ENCODE measurements at places on chromosomes 7 and 10.

DNA sequence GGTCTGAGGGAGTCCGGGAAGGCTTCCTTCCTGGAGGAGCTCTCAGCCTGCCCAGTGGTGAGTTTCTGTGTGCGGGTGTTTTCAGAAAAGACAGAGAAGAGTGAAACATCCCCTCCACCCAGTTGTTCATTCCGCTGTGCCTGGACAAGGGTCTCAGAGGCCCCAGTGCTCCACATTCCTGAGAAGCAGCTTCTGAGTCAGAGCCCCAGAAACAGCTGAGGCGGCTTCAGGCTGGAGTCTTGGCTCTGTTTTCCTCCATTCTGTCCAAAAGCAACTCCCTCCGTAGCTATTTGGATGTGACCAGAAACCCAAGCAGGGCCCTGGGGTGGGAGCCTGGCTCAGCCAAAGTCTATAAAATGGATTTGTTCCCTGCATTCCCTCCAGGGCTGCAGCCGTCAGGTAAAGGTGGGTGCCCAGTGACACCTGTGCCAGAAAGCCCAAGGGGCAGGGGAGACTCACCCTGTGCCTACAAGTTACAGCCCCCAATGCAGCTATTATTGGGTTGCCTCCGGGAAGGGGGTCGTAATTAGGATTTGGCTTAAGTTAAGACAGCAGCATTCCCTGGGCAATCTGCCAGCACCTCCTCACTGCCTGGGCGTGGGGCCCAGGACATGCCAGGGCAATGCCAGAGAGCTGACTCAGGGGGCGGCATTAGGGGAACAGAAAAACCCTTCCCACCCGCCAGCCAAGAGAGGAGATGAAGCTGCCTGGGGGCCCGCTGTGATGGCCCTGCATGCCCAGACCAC is 13.1 kb upstream of the CAMK2G start:
- no peak for DNase-seq

GRCh38 chr10:727162-727790 is 37.8 kb upstream of the DIP2C start:
- no peak for DNase-seq

- no peak for DNase-seq
These were observed 139.0 kb upstream of the ASAH2 start for GRCh38 chr10:50390302-50390701.

DNA sequence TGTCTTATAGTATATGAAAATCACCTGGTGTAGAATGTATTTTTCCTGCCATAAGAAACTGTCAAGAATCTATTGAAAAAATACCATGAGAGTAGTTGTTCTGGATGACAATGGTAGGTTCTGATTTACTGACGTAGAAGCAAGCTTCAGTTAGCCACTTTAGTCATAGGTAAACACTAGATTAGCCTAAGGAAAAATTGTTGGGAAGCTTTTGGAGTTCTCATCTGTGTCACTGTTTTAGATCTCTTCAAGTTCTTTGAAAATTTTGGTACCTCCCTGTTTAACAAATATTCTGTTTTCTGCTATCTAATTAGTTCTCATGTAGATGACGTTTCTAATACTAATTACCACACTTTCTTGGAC is 131.8 kb downstream of the ADK start:
- no peak for DNase-seq

GRCh38 chr10:51879238-51879637 is 179.8 kb upstream of the CSTF2T start:
- no peak for DNase-seq

GRCh38 chr7:37908221-37908788 is 8.3 kb downstream of the SFRP4 start:
- DNase-seq = no peak

DNA sequence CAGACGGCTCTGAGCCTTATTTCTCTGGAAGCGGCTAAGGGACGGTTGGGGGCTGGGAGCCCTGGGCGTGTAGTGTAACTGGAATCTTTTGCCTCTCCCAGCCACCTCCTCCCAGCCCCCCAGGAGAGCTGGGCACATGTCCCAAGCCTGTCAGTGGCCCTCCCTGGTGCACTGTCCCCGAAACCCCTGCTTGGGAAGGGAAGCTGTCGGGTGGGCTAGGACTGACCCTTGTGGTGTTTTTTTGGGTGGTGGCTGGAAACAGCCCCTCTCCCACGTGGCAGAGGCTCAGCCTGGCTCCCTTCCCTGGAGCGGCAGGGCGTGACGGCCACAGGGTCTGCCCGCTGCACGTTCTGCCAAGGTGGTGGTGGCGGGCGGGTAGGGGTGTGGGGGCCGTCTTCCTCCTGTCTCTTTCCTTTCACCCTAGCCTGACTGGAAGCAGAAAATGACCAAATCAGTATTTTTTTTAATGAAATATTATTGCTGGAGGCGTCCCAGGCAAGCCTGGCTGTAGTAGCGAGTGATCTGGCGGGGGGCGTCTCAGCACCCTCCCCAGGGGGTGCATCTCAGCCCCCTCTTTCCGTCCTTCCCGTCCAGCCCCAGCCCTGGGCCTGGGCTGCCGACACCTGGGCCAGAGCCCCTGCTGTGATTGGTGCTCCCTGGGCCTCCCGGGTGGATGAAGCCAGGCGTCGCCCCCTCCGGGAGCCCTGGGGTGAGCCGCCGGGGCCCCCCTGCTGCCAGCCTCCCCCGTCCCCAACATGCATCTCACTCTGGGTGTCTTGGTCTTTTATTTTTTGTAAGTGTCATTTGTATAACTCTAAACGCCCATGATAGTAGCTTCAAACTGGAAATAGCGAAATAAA is 175.5 kb downstream of the RNF216 start:
- no peak for DNase-seq

- DNase-seq = no peak
These were observed 48.4 kb downstream of the ZNF503 start for GRCh38 chr10:75353183-75353582.

- DNase-seq = no peak
These were observed 9.6 kb upstream of the PNLIPRP2 start for GRCh38 chr10:116611153-116611545.

DNA sequence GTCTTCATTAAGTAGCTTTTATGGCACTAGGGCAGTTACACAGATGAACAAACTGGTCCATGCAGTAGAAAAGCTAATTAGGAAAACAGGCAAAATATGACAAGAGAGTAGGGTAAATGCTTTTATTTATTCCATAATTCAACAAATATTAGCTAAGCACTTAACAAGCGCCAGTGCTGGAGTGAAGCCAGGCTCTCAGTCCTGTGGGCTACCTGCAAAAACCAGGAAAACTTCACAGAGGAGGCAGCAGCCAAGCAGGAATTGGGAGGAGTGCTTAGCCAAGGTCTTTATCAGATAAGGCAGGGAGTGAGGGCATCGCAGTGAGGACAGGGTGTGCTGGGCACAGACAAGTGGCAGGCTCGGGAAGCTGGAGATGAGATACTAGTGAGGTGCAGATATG is 4.9 kb upstream of the KAT6B start:
- DNase-seq = no peak

- DNase-seq = no peak
These were observed 12.6 kb downstream of the NT5C2 start for GRCh38 chr10:103180491-103180890.

GRCh38 chr7:50164559-50165170 is 71.6 kb upstream of the ZPBP start:
- no peak for DNase-seq

GRCh38 chr10:111648046-111648445 is 535.5 kb downstream of the GPAM start:
- no peak for DNase-seq

GRCh38 chr7:137816696-137817320 is 30.0 kb downstream of the DGKI start:
- no peak for DNase-seq

GRCh38 chr7:13093160-13093559 is 405.7 kb downstream of the ARL4A start:
- no peak for DNase-seq

DNA sequence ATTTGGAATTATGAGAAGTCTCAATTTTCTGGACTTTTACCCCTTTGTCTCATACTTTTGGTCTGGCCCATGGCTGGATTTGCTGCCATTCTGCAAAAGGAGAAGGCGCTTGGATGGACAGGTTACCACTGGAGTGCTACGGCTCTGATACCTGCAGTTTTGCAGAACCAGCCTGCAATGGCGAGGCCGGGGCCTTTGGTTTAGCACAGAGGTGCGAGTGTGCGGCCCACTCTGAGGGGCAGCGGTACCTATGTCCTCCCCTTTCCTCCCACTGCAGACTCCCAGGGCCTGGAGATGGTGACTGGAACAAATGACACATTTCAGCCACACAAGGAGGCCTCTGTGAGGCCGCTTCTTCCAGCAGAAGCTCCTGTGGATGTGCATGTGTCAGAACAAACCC is 11.9 kb downstream of the ZNF777 start:
- no peak for DNase-seq

- DNase-seq = no peak
These were observed 141.2 kb upstream of the KLF6 start for GRCh38 chr10:3926258-3926657.

- no peak for DNase-seq
These were observed 119.1 kb downstream of the NKX6-2 start for GRCh38 chr10:132666705-132667341.

GRCh38 chr10:122237331-122237990 is 33.6 kb upstream of the BTBD16 start:
- DNase-seq = no peak

DNA sequence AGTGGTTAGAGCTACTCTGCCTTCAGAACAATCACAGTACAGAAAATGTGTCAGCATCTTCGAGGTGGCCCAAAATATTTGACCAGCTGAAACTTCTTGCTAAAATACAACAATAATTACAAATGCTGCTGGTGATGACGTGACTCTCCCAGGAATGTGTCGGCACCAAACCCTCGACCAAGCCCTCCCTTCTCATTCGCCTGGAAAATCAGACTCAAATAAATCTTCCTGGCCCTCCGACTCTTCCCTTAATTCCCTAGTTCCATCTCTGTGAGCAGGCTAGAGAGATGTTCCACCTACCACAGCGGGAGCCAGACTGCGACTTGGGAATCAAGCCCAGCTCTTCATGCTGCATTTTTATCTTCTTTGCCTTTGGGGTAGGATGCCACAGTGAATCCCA is 4.1 kb downstream of the PRSS2 start:
- DNase-seq = no peak

GRCh38 chr10:11799736-11800080 is 23.4 kb upstream of the PROSER2 start:
- no peak for DNase-seq

DNA sequence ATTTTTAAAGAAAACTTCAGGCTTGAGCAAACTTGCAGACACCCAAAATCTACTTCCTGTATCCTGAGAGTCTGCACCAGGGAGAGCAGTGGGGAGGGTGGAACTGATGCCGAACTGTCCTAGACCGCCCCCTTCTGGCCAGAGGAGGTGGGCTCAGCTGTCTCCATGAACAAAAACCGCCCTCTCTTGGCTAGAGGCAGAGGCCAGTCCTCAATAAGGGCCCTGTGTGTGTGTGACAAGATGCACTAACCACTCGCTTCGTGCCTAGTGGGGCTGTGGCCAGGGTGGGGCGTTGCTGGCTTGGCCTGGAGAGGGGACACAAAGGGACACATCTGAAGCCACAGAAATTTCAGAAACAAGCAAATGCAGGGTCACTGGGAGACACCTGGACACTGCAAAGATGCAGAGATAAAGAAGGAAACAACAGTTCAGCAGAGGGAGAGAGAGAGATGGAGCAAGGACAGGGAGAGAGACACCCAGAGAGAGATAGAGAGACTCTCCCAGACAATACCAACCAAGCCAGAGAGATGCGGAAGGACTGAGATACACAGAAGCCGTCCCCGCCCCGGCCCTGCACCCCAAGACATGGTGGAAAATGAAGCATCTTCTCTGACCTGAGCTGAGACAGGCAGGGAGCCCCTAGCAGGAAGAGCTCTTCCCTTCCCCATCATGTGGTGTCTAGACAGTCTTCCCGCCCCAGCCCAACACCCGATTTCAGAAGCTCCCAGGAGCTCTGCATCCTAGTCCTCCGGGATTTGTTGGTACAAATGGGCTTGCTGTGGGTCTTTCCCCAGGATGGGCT is 22.7 kb upstream of the FXYD4 start:
- DNase-seq = peak; percentile 73

GRCh38 chr7:2689343-2689847 is 1.4 kb downstream of the AMZ1 start:
- DNase-seq = no peak

DNA sequence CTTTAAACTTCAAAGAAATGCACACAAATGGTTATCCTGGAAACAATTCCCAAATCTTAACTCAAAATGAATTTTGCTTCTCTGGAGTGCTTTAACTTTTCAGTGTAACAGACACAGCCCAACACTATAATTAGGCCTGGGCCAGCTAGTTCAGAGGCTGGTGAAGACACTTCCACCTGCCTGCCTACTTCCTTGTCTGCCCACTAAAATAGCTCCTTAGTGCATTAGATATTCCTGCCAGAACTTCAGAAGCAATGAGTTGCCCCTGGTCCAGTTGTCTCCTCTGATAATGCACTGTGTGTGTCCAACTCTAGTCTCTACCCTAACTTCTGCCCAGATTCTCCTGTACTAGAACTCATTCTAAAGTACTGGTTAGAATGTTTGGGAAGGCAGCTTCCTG is 150.9 kb upstream of the PRSS58 start:
- no peak for DNase-seq

DNA sequence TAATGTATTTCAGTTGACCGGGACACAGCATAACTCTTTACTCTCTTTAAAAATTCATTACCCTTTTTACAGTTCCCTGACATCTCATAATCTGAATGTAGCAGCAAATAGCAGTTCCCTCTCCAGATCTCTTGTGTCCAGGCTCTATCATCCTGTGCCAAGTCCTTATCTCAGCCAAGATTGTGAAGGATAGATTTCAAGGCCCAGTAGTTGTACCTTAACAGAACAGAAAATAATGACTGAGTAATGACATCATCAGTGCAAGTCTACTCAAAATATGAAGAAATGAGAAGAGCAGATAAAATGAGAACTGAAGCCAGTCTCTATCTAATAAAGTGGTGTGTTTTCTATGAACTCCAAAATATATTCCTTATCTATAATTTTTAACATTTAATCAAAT is 92.6 kb downstream of the TFEC start:
- DNase-seq = no peak

DNA sequence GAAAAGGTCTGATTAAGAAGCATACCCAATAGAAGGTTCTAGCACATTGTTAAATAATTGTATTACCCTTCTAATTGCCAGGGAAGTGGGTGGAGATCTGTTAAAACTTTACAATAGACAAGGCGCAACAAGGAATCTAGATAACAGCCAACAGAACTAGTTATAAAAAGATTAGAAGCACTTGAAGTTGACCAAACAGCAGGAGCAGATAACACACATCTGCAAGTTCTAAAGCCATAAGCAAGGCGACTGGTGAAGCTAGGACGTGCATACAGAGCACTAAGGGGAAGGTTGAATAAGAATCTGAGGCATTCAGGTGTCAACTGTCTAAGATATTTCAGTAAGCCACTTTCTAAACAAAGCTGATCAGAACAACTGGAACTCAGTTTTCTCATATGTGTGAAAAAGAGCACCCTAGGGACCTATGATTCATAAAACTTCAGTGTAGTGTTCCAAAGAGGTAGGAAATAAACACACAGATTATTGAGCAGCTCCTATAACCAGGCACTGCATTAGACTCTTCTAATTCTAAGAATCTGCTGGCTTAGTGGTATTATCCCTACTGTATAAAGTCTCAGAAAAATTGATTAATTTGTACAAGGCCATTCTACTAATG is 111.2 kb downstream of the SAMD9 start:
- no peak for DNase-seq

GRCh38 chr7:150983893-150984368 is 5.8 kb upstream of the KCNH2 start:
- DNase-seq = no peak

GRCh38 chr10:61987537-61987936 is 86.0 kb downstream of the ARID5B start:
- no peak for DNase-seq

- DNase-seq = no peak
These were observed 90.5 kb downstream of the CDC14C start for GRCh38 chr7:49014870-49015269.

Measured in activated naive CD4-positive, alpha-beta T cell (primary cell).